EL (cell line): ENCODE measurements at places on chromosomes 12 and 14.

GRCh38 chr14:90554341-90554740 is 157.5 kb downstream of the CALM1 start:
- DNase-seq = no peak

- no peak for DNase-seq
Measured at GRCh38 chr12:45279931-45280830, 64.3 kb downstream of the ANO6 start.

DNA sequence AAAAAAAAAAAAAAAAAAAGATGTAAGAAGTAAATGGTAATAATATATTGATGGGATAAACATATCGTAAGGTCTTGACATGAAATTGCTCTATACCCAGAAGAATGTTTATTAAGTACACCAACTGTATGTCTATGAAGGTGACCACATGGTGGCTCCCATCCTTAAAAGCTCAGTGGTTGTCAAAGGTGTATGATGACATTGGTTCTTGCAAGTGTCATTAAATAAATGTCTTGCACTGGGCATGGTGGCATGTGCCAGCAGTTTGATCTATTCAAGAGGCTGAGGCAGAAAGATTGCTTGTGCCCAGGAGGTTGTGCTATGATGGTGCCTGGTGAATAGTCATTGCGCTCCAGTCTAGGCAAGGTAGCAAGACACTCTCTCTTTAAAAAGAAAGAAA is 10.4 kb downstream of the CCT2 start:
- no peak for DNase-seq

DNA sequence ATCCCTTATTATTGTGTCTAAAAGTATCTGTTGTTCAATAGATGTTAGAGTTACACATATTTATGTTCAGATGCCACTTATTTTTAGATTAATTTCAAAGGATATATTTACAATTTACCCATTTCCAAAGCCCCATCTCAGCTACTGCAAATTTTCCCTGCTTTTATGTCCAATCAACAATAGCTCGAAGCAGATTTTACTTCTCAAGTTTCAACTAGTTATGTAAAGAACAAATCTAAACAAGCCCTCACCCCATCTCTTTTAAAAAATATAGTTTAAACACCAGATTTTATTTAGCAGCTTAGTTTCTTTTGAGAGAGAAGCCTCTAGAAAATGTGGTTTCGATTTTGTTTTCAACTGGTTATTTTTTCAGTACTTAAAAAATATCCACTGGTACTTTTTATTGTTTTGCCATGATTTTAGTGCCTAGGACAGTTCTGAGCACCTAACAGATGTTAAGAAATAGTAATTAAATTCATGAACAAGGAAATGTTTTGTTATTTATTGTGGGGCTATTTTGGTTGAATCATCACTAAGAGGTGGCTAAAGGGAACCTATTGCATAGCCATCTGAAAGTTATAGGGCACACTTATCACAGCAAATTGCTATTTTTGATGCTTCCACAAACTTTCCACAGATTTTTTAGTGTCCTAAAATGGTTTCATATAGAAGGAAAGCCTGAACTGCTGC is 96.2 kb upstream of the BMP4 start:
- DNase-seq = no peak

DNA sequence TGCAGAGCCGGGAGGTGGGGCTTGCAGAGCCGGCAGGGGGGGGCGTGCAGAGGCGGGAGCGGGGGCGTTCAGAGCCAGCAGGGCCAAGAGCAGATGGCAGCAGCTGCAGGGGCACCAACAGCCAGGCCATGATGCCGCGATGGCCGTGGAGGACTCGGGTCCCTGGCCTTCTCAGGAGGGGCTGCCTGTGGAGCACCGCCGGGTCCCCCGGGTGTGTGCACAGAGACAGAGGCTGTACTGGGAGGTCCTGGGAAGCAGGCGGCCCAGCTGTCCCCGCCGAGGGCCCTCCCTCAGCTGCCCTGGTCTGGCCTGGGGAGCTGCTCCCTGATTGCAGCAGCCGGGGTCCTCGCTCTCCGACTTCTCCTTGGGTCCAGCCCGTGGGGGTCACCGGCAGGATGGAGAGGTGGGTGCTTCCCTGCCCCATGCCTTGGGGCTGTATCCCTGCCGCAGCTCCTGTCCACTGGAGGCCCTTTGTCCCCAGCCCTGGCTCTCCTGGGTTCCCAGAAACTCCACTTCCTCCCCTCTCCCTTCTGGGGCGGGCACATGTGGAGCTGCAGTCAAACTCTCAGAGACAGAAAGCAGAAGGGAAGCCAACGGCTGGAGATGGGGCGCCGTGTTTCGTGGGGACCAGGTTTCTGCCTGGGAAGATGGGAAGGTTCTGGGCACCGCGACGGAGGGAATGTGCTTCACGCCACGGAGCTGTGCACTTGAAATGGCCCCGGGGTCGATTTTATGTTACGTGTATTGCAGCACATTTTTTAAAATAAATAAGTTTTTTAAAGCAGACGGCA is 75.8 kb upstream of the GALNT9 start:
- DNase-seq = no peak

- no peak for DNase-seq
Measured at GRCh38 chr12:116598311-116599284, 39.4 kb downstream of the MAP1LC3B2 start.

DNA sequence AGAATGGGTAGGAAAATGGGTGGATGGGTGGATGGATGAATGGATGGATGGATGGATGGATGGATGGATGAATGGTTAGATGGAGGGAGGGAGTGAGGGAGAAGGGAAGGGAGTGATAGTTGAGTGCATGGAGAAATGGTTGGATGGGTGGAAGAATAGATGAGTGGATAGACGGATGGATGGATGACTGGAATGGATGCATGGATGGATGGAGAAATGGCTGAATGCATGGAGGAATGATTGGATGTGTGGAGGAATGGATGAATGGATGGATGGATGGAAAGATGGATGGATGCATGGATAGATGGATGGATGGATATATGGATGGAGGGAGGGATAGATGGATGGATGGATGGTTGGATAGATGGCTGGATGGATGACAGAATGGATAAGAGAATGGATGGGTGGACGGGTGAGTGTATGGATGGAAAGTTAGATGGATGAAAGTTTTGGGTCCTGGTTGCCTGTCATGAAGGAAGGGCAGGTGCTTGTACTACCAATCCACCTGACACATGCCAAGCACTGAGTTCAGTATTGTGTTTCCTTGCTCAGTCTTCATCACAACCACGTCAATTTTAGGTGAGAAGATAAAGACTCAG is 286.5 kb upstream of the RTL1 start:
- DNase-seq = no peak

DNA sequence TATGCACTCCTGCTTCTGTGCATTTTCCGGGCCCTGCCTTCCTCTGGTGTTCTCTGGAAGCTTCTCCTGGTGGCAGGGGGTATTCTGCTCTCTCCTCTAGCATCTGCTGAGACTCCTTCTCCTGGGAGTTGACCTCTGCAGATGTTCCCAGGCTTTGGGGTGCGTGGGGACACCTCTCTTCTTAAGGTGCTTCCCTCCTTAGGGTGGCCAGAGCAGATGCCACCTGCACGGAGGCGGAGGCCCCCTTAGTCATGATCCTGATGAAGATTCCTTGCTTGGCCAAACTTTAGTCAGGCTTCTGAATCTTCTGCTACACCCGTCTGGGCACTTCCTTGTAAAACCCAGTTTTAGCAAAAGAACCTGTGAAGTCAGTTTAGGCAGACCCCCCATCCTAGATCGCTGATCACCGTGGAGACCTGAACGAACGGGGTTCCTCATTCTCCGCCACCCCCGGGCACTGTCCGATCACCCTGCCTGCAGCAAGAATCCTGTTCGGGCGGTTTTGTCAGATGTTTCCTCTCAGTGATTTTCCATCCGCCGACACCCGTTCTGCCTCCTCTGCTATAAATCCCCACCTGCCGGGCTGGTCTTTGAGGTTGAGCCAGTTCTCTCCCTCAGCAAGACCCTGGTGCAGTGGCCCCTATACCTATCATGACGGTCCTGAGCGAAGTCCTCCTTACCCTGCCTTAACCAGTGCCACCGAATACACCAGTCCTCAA is 111.9 kb downstream of the CALM1 start:
- DNase-seq = no peak

DNA sequence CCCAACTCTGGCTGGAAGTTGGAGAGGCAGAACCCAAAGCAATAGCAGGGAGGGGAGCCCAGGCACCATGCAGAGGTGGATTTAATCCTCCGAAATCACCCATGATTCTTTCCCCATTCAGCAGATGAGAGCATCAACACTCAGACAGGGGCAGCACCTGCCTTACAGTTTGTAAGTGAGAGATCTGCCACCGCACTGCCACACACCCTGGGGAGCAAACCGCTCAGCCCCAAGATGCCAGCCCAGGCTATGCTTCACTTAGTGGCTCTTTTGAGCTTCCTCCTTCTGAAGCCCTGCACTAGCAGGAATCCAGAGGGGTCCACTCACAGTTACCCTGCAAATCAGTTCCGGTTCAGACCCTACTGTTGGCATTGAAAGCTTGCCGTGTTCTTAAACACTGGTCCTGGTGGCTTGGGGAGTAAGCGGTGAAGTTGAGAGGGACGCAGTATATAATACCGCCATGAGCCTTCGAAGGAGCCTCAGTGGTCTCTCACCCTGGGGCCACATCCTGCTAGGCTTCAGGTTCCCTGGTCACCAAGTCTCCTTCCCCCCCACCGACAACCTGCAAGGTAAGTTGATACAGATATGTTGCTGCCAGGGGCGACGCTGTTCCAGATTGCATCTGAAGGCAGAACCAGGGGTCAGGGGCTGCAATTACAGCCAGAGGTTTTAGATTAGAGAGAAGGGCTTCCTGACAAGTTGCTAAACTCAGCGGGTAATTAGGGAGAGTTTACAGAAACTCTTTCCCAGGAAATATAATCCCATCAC is 72.0 kb upstream of the CCND2 start:
- no peak for DNase-seq

- DNase-seq = no peak
Measured at GRCh38 chr12:8692573-8692972, 5.2 kb upstream of the RIMKLB start.

DNA sequence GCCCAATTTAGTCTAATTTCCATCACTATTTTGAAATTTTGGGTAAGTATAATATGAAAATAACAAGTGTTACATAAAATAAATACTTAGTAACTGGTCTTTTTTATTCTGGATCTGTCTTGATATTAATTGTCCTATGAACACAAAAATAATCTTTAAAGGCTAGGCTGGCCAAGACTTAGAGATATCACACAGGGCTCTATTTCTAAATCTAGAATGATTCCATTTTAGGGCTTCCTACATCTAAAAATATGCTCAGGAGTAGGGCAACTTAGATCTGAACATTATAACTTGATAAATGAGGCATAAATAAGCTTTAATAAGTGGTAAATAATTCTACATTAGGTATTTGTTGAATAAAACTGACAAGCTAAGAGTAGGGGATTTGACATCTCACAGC is 23.1 kb upstream of the SNAPC1 start:
- no peak for DNase-seq

DNA sequence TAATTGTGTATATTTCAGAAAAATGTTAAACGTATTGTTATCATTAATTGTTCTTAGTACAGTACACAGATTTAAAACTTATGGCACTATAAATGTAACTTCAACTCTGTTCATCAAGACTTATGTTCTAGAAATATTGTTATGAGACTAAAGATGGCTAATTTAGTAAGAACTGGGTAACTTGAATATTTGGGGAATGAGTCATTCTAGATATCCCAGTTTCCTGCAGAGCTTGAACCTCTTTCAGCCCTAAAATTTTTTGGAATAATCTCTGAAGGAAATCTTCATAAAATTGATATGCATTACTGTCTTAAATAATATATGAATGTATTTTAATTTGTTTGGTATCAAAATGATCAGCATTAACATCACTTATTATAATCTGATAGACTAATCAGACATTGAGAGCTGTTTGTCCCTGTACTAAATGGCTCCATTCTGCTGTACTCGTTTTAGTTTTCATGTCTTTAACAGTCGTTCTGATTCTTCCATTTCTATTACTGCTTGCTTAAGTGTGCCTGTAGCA is 87.1 kb downstream of the VEZT start:
- DNase-seq = peak; percentile 62

- DNase-seq = no peak
Measured at GRCh38 chr12:101803978-101804377, 26.8 kb downstream of the GNPTAB start.

DNA sequence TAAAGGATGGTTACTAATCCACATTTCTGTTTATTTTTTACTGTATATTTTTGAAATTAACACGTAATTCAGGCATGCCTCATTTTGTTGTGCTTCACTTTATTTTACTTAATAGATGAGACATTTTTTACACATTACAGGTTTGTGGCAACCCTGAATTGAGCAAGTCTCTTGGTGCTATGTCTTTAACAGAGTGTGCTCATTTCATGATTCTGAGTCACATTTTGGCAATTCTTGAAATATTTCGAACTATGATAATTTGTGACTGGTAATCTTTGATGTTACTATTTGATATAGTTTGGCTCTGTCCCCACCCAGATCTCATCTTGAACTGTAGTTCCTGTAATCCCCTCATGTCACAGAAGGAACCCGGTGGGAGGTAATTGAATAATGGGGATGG is 1120.5 kb upstream of the FLRT2 start:
- peak; percentile 5 for DNase-seq

- peak; percentile 84 for DNase-seq
Measured at GRCh38 chr12:88035271-88035906, 6.2 kb upstream of the C12orf50 start.

GRCh38 chr12:117594481-117594880 is 233.1 kb upstream of the NOS1 start:
- DNase-seq = no peak

DNA sequence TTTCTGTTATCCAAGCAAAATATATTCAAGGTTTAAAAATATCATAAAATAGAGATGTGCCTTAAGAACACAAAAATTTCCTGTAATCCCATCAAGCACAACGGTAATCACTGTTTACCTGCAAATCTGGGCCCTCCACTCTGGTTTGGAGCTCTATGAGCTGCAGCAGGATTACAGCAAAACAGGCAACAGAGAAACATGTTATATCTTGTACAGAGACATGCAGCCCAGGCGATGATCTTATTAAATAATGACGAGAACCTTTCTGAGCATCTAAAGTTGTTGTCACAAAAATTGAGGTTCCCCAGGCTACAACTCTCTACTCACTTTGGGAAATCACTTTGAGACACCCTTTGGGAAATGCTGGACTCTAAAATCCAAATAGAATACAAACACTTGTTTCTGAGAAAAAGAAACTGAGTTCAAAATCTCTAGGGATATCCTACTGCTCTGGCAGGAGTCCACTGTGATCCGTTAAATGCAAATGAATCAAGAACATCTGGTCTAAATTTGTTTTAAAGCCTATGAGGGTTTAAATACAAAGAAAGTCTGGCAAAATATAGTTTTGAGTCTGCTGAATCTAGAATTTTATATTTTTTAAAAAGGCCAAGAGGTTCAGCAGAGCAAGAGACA is 36.3 kb downstream of the STON2 start:
- DNase-seq = no peak

GRCh38 chr14:22427771-22428231 is 161.2 kb downstream of the DAD1 start:
- DNase-seq = peak; percentile 24

DNA sequence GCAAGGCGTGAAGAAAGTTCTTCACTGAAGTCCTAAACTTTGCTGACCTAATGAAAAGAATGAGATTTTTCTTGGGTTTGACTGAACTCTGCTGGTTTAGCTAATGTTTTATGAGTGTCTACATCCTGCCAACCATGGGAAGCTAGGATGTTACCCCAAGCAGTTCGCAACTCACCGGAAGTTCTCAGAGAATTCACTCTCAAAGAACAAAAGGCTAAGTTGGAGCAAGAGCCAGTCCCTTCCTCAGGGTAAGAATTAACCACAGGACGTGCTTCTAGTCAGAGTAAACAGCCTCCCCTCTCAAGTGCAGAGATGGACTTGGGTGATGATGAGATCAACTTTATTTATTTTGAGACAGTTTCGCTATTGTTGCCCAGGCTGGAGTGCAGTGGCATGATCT is 37.3 kb downstream of the TCHP start:
- DNase-seq = no peak

- no peak for DNase-seq
Measured at GRCh38 chr12:132925597-132926414, 30.3 kb downstream of the ZNF605 start.
